ENCODE measurements at places on chromosomes 2 and 18. TPM values are rescaled to one million over a fixed set of nuclear protein-coding genes. Genes with fewer than 3 reads are reported as not detected.

DNA sequence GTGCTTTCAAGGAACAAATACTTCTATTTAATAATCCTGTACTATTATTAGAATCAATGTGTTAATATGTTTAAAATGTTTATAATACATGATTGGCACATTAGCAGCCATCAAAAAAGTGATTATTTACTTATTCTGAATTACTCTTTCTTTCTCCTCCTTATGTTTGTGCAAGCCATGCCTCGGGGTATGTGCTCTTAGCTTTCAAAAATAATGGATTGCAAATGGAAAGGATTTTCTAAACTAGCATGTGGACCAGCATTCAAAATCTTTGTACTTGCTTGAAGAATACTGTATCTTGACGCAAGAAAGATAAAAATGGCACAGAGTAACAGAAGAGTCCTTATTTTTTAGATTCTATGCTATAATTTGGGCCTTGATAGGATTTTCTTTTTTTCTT, 156.5 kb downstream of the CDH7 start:
- DNase-seq, result no peak

GRCh38 chr2:203383038-203383437, 54.8 kb downstream of the ABI2 start:
- DNase-seq, result peak; percentile 37

DNA sequence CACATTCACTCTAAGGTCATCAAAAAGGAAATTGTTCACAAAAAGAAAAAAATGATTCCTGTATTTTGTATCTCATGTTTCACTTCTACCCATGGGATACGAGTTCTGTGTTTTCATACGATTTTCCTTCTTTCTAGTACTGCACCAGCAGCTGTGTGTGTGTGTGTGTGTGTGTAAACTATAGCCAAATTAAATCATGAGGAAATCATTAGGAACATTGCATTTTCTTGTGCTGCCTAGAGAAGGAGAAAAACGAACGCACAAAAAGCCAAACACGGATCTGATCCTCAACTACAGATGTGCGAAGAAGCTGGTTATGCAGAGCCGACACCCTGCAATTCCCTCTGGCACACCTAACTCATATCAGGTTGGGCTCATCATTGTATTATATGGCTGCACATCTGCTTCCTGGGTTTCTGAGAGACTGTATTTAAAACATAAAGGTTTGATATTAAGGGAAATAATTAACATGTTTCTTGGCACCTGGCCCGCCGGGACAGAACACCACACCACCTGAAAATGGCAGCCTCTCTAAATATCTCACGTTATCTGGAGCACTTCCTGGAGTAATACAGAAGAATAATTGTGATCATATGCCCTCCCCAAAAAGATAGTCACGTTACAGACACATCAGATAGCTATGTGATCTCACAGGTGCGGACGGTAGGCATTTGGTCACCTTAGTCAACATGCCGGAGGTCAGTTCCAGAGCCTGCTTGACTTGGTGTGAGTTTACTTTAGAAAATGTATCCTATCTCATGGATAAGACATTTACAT, 586.3 kb upstream of the SALL3 start:
- no peak for DNase-seq

DNA sequence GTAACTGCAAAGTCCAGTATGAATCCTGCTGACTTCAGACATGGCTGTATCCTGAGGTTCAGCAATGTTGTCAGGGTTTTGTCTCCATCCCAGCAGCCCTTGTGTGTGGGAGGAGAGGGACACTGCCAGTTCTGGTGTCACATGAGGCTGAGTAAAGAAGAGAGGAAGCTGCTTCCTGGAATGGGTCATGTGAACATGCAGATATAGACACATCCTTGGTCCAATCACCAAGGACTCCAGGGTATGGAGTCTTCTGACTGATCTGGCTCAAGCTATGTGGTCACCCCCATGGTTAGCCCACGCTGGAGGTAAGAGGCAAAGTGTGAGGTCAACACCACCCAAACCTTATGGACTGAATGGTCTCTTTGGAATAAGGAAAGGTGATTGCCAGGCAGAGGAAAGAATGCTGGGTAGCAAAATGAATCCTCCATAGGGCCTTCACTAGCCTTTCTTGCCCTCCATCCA, 134.4 kb upstream of the SLC1A4 start:
- DNase-seq, result no peak

GRCh38 chr2:162057426-162057825, 16.6 kb downstream of the DPP4 start:
- DNase-seq, result no peak

- DNase-seq, result no peak
Observed at GRCh38 chr2:100976645-100977391, 25.3 kb upstream of the RPL31 start.

GRCh38 chr2:53407363-53408080, 360.1 kb upstream of the CHAC2 start:
- DNase-seq, result no peak

GRCh38 chr18:77199707-77200106, 49.9 kb upstream of the GALR1 start:
- DNase-seq, result no peak

DNA sequence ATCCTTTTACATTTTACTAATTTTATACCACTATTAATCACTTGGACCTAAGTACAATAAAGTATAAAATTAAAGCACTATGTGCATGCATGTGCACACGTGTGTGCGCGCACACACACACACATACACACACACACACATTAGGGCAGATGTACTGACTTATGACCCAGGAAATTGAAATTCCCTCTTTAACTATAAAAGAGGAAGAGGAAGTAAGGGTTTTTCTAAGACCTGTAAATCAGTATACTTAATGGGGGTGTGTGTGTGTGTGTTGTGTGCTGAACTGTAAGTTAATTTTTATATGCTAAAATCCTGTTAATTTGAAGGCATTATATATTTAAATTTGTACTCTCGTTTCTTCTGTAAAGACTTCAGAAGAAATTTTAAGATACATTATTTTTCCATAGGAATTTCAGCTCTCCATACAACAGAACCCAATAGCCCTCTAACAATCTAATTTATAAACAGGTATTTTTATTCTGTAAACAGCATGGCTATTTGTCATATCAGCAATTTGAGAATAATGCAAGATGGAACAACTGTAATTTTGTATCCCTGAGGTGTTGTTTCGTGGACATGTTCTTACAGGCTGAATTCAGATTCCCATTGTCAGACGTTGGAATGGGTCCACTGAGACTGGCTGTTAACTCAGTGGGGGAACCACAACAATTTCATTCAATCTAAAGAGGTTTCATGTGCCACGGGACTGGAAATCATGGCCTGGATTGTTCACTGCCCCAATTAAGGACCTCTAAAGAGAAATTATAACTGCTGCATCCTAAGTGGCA, 90.9 kb downstream of the PLA2R1 start:
- no peak for DNase-seq

DNA sequence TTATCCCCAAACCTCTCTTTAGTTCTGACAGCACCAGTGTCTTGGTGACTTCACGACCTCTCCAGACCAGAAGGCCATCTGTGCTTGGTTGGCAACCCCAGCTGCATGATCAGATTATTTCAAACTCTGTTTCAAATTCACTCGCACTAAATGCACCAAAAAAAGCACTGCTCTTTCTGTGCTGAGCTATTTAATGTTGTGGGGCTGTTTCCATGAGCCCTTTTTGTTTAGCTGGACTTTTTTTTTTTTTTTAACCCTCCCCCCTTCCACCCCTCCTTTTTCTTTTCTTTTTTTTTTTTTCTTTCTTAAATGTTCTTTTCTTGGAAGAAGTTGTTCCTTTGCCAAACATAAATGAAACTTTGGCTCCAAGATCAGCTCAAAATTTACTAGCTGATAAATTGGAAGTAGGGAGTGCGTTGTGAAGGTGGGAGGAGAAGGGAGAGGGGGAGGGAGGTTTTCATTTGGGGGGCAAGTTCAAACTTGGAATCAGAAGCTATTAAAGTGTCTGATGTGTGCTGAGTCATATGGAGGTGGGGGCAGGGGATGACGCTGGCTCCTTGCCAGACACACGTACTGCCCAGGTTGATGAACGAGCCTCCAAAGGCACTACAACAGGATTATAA, 543.0 kb upstream of the TNP1 start:
- DNase-seq, result peak; percentile 41

DNA sequence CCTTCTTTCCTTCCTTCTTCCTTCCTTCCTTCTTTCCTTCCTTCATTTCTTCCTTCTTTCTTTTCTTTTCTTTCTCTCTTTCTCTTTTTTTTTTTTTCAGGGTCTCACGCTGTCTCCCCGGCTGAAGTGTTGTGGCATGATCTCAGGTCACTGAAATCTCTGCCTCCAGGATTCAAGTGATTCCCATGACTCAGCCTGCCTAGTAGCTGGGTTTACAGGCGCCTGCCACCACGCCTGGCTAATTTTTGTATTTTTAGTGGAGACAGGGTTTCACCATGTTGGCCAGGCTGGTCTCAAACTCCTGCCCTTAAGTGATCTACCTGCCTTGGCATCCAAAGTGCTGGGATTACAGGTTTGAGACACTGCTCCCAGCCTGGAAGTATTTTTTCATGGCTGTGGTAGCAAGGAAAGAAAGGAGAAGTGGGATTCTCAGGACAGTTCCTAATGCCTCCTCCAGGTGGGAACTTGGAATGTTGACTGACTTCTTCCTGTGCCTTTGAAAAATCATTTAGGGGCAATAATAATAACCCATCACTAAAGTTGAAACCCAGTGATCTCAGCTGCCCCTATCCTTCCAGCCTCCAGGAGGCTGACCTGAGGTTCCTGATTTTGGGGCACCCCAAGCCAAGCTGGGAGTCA, 89.3 kb upstream of the CELF4 start:
- no peak for DNase-seq

DNA sequence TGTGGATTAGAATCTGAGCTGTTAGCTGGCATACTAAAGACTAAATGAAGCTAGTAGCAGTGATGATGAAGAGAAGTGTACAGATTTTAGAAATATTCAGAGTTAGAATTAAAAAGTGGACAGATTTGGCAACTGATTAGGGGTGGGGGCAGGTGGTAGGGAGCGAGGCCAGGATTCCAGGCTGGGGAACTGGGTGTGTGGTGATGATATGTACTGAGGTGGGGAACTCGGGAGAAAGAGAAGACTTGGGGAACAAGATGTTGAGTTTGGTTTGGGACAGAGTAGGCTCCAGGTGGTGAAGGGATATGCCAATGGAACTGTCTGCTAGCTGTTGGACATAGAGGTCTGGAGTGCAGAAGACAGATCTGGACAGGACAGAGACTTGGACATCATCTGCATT, 9.2 kb upstream of the CYP26B1 start:
- DNase-seq, result no peak

DNA sequence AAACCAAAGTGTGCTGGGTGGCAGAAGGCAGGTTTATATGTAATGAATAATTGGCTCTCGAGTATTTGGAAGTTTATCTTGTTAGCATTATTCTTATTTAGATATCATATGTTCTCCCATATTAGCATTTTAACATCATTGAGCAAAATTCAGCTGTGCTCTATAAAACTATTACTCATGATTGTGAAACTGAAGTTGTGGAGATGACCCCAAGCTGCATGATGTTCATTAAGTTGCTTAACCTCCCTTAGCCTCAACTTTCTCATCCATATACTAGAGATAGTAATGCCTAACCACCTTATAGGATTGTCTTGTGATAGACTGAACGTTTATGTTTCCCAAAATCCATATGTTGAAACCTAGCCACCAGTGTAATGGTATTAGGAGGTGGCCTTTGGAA, 346.3 kb downstream of the SATB2 start:
- no peak for DNase-seq

DNA sequence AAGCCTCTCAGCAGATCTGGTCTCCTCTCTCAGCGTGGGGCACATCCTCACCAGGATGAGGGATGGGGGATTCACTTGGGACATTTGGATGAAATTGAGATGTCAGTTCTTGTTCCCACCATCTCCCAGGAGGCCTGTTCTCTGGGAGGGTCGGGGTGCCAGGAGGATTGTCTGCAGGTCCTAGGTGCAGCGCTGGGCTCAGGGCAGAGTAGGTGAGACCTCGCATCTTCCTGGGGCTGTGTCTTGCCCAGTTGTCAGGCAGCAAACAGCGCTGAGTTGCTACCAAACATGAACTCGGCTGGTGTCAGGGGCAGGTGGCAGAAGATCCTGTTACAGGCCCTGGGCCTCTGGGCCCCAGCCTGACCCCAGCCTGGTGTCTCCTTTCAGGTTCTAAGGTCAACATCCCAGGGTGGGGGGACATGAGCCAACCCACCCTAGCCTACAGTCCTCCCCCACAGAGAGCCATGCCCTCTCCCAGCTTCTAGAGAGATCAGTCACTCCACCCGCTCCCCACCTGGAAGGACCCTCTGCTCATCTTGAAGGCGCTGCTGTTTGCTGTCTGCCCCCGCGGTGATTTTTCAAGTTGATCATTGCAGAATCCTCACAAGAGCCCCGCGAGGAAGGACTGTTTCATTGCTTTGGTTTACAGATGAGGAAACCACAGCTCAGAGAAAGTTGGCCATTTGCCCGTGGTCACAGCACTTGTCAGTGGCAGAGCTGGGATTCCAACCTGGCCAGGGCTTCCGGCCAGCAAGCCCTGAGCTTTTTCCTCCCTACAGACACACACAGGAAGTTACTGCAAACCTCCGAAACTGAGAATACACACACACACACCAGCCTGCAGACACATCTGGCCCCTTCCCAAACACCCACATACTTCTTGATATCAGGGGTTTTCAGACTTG, 83.9 kb downstream of the STPG4 start:
- DNase-seq, result peak; percentile 72

- DNase-seq, result no peak
Observed at GRCh38 chr2:63283273-63283672, 232.6 kb downstream of the OTX1 start.

DNA sequence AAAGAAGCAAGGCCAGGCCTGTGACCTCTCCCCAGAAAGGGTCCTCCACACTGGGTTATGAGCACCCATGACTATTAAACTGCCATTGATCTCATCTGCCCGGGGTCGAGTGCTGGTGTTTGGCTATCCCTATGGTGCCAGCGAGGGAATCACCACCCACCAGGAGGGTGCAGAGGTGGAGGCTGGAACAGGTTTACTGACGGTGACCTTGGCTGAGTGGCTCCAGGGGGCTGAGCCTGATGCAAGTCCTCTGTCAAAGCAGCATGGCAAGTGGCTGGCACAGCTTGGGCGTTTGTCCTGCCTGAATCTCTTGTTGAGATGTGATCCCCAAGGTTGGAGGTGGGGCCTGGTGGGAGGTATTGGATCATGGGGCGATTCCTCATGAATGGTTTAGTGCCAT, 196.4 kb upstream of the HDAC4 start:
- no peak for DNase-seq

DNA sequence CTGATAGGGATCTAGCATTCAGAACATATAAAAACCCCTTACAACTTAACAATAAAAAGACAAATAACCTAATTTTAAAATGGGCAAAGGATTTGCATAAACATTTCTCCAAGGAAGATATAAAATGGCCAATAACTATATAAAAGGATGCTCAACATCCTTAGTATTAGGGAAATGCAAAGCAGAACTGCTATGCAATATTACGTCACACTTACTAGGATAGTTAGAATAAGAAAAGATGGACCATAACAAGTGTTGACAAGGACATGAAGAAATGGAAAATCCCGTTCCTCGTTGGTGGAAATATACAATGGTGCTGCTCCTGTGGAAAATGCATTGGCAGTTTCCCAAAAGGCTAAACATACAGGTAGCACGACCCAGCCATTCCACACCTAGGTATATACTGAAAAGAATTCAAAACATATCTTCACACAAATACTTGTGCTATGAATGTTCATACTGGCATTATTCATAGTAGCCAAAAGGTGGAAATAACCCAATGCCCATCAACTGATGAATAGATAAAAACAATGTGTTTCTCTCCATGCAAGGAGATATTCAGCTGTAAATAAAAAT, 48.2 kb upstream of the REV1 start:
- no peak for DNase-seq

Gene TTC31
- 26.2 TPM for total RNA-seq

Gene CHRND
- total RNA-seq, result not detected

Gene LGALSL
- total RNA-seq, result 12.1 TPM

Gene CDH7
- total RNA-seq, result not detected

Gene MBD2
- 106 TPM for total RNA-seq
